ENCODE measurements at places on chromosomes 6 and 20.
A peak's percentile ranks its signal among the peaks of the same experiment; 100 is the strongest.

DNA sequence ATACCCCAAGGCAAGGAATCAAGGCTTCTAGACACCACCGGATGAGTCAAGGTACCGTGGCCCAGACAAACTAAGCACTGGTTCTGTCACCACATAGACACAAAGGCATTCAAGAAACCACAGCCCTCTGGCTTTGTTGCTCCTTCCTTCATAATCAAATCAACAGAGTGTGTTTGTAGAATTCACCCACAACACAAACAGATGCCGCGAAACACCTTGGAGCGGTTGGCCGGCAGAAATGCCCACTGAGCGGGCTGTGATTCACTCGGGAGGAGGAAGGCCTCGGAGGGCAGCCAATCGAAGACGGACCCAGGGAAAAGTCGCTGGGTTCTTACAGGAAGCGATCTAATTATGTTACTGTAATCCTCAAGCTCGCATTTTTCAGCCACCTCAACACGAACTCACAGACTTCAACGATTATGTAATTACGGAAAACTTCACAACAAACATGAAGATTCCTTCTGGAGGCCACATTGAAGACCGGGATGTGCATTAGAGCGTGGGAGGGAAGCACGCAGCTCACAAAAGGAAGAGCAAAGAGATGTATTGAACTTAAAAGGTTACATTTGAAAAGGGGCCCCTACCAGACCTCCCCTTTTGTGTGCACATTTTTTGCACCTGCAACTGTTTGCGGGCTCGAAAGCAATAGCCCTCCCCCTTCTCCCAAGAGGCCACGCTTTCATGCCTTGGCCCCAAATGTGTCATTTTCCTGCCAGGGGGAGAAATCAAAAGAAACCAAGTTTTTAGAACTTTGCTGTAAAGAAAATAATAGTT lies 184.7 kb upstream of the PREP start:
- DNase-seq: no peak

GRCh38 chr6:151081656-151082055 lies 158.1 kb upstream of the AKAP12 start:
- no peak for DNase-seq

GRCh38 chr6:159077123-159077522 lies 32.3 kb upstream of the TAGAP start:
- no peak for DNase-seq

GRCh38 chr6:140271759-140272377 lies 897.4 kb upstream of the CITED2 start:
- peak; percentile 36 for DNase-seq

DNA sequence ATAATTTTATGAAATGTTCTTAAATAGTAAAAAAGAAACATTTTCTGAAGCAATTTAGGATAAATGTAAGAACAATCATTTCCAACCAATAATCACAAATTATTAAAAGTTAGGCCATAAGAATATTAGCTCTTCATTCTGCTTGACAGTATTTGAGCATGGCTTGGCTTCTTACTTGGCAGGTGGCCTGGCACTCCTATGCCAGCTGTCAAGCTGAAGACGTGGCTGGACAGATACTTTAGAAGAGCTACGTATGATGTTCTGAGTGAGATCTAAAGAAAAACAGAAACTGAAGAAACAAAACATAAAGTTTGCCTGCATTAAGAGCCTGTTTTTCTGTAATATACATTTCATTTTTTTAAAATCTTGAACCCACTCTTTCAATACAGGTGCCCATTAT lies 438.9 kb downstream of the GRIK2 start:
- DNase-seq: no peak

DNA sequence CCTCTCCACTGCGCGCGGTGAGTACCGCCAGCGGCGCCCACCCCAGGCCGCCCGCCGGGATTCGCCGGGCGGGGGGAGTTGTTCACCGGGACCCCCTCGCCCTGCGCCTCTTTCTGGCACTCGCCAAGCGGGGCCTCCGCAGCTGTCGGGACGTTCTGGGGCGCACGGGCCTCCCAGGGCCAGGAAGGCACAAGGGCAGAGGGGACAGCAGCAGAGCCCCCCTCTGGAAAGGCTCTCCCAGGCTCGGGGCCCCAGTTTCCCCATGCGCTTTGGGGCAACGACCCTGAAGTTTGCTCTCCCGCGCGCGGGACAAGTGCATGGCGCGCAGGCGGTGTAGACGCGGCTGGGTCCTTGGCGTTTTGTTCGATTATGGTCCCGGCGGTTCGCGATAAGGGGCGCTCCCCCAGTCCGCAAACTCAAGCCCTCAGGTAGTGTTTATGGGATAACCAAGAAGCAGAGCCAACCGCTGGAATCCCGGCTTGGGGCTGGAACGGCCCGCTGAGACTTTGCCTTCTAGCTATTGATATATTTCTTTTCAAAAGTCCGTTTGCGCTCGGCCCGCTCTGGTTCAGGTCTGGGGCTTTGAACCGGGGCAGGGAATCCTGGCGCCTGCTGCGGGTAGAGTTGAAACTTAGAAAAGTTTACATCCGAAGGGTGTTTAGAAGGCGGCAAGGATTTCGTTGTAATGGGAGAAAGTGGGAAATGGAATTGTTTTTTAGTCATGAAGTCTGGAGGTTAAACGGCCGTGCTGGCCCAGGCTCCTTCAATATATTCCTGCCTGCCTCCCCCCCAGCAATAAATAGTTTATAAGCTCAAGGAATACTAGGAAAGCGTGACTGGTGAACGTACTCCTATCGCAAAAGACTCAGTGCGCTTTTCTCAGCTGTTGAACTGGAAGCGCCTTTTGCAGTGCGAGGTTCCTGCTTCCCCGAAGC lies 595 bp downstream of the EYA2 start:
- no peak for DNase-seq

- DNase-seq: no peak
Measured at GRCh38 chr6:87334683-87335082, 5.6 kb upstream of the GJB7 start.

DNA sequence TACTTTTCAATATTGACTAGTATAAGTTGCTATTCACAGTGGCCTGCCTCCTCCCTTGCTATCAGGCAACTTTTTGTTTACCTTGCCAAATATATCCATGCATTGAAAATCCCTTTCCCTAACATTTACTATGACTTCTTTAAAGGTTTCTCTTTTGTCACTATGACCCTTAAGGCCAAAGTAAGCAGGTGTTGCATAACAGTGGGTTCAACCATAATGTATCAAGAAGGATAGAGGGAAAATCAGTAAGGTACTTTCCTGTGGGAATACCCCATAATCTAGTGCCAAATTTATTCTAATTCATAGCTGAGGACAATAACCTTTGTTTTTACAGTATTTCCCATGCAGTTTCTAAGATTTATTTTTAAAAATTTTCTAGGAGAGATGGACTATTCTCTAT lies 527.6 kb downstream of the CDKAL1 start:
- no peak for DNase-seq

- DNase-seq: no peak
Measured at GRCh38 chr6:14436592-14437132, 319.1 kb downstream of the CD83 start.

DNA sequence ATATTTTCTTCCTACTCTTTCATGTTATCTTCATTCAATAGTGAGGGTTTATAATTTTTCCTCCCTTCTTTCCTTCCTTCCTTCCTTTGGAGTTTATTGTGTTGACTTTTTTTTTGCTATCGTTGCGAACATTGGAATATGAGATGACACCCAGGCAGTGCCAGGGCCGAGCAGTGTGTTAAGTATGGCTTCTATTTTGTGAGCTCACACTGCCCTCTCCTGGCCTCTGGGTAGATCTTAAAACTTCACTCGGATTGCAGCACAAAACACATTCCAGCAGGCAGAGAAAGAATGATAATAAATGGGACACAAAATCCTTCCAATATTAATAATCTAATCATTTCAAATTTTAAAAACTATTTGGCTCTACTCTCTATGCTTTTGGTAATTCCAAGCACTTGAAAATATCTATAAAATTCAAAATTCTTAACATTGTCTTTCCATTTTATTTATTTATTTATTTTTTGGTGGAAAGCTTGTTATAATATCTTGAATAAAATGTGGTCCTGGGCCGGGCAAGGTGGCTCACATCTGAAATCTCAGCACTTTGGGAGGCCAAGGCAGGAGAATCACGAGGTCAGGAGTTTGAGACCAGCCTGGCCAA lies 147.4 kb upstream of the OLIG3 start:
- no peak for DNase-seq

- DNase-seq: peak; percentile 27
Measured at GRCh38 chr6:32785781-32786533, 22.6 kb upstream of the HLA-DQB2 start.

DNA sequence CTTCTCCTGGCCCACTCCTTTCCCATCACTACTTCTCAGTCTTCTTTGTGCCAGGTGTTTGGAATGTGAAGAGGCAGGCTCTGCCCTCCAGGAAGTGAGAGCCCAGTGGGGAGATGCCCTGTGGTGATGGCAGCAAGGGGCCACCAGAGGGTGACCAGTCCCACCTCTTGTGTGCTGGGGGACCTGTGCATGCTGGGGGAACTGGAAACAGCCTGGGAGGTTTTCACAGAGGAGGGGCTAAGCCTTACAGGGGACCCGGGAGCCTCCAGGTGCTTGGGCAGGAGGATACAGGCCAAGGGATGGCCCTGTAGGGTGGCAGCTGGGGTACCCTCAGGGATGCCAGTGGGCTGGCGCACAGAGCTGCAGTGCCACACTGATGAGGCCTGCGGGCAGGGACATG lies 72.3 kb downstream of the RAMACL start:
- DNase-seq: no peak

DNA sequence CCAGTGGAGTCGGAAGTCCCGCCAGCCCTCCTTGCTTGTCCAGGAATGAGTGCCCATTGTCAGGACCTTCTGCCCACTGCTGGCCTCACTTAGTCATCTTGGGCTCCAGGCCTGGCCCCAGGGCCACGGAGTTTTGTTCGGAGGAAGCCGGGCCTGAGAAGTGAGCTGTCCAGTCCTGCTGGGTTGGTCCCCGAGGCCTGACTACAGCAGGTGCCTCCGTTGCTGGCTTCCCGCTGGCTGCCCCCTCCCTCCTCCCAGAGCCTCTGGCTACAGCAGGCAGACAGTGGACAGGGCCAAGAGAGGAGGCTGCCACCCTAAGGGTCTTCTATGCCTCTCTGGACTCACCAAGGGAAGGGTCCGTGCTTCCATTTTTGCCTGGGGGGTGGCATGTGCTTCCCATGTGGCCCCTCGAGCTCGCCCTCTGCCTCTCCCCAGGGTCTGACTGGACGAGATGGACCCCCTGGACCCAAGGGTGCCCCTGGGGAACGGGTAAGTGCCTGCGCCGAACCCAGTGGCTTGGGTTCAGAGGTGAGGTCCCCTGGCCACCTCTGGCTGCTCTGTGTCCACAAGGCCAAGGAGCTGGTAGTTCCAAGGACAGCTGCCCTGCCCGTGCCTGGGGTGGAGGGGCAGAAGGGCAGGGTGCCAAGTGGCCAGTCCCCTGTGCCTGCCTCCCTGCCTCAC lies 2.8 kb downstream of the COL9A3 start:
- DNase-seq: no peak

GRCh38 chr20:32418376-32418775 lies 60.2 kb downstream of the ASXL1 start:
- no peak for DNase-seq

GRCh38 chr6:82521369-82521768 lies 157.8 kb downstream of the TPBG start:
- no peak for DNase-seq

GRCh38 chr20:25005661-25006060 lies 13.1 kb upstream of the APMAP start:
- DNase-seq: no peak

GRCh38 chr6:119521251-119521650 lies 171.7 kb upstream of the MAN1A1 start:
- no peak for DNase-seq

DNA sequence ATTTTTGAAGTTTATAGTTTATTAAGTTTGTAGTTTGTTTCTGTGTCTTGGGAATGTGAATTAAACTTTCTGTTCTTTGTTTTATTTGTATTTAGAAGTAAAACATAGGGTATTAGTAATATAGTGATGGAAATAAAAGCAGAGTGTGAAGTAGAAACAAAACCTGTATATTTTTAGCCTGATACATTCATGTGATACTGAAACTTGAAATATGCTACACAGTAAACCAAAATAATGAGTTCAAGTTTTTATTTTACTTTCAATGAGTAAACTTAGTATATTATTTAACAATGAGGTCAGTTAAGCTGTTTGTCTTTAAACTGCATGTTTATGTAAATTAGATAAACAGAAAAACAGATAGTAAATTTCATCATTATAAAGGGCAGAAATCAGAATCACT lies 1592.6 kb downstream of the GRIK2 start:
- no peak for DNase-seq

DNA sequence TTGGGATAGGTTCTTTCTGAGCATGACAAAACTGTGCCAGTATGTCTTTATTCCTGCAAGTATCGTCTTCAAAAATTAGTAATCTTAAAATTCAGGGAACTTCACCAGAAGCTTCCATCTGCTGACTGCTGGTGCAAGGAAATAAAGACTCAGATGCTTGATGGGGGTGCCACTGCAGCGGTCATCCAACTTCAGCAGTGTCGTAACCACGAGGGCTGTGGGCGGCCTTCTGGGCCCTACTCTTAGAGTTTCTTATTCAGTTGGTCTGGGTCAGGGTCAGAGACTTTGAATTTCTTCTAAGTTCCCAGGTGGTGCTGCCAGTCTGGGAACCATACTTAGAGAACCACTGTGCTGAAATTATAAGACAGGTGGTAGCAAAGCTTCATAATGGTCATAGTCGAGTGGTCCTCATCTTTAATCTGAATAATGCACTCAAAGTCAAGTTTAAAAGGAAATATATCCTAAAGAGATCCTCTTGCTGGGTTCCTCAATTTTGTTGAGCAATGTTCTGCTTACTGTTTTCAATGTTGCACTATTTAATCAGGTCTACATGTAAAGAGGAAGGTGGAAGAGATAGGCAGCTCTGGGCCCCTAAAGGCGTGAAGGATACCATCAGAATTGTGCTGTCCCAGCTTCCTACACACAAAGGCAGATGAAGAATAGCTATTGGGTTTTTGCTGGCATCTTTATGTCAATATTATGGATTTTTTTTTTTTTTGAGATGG lies 165.4 kb upstream of the GMDS start:
- no peak for DNase-seq

DNA sequence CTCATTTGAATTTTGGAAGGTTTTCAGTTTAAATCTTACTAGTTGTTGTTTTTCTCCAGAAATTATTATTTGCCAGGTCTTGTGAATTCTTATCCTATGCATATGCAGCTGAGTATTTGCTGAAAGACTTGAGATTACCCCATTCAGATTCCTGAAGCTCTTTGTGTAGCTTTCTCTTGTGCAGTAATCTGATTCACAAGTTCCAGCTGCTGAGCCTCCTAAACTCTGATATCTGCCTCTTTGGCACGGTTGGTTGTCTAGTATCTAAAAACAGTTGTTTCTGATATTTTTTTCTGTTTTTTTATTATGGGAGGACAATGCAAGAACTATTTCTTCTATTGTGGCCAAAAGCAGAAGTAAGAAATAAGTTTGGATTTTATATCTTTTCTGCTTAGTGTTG lies 863.9 kb upstream of the MANEA start:
- no peak for DNase-seq

- DNase-seq: no peak
Measured at GRCh38 chr6:1701668-1702353, 92.1 kb downstream of the FOXC1 start.

DNA sequence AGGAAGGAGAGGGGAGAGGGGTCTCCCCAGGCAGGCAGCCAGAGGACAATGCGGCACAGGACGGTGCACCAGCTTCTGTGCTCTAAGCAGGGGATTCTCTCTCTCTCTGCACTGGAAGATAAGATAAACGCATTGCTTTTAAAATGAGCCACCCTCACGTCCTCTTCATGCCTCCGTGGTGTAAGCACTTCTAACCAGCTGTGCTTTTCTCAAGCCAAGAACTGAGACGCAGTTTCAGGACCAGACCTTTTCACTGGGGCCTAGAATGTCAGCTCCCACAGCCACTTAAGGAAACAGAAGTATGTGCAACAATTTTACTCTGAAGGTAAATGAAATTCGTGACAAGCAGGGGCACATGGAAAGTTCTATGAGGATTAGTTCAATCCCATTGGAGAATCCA lies 82.4 kb downstream of the PSMB1 start:
- DNase-seq: no peak

All from GM12878 (cell line).